ENCODE measurements at places on chromosomes 2 and 18.

- DNase-seq: no peak
Observed at GRCh38 chr18:63869851-63870250, 17.7 kb upstream of the SERPINB2 start.

- no peak for DNase-seq
Observed at GRCh38 chr18:49597157-49597931, 35.5 kb downstream of the LIPG start.

GRCh38 chr2:20618886-20619521 is 31.9 kb downstream of the HS1BP3 start:
- no peak for DNase-seq

- no peak for DNase-seq
Observed at GRCh38 chr2:120394764-120395163, 48.8 kb downstream of the INHBB start.

GRCh38 chr2:181787310-181788048 is 104.1 kb upstream of the ITPRID2 start:
- no peak for DNase-seq

- no peak for DNase-seq
Observed at GRCh38 chr2:54468673-54469072, 12.5 kb downstream of the SPTBN1 start.

- no peak for DNase-seq
Observed at GRCh38 chr2:174761837-174762236, 2.4 kb downstream of the CHRNA1 start.

- no peak for DNase-seq
Observed at GRCh38 chr18:8411492-8411891, 197.7 kb upstream of the RAB12 start.

- DNase-seq: no peak
Observed at GRCh38 chr2:126300348-126300747, 355.6 kb upstream of the GYPC start.

- no peak for DNase-seq
Observed at GRCh38 chr2:109415581-109416013, 198.2 kb downstream of the SEPTIN10 start.

DNA sequence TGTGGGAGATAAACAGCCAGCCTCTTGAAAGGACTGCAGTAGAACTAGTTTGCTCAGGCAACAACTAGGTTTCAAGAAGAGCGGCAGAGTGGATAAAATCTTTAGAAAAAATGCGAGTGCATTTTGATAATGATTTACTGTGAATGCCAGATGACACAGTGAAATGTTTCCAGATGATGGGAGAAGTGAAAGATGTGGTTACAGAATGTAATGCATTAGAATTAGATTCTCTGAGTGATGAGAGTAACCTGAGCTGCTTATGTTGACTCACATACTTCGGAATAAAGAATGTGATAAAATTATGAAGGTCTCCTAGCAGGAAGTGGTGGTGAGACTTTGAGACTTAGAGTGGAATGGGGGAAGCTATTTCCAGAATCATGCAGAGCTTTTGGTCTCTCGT is 184.3 kb downstream of the GULP1 start:
- DNase-seq: no peak

DNA sequence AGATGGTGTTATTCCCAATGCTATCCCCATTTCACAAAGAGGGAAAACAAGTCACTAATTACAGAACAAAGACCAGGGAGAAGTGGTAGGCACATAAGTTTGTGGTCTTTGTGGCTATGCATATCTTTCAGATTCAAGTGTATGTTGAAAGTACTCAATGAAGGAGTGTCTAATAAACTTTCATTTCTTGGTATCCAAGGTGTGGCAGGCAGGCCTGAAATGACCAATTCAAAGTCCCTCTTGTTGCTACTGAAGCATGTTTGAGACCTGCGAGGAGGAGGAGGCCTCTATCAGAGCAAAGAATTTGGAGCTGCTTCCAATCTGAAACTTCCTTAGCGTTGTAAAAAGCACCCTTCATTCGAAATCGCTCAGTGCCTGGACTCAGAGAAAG is 60.9 kb upstream of the KLF7 start:
- no peak for DNase-seq

DNA sequence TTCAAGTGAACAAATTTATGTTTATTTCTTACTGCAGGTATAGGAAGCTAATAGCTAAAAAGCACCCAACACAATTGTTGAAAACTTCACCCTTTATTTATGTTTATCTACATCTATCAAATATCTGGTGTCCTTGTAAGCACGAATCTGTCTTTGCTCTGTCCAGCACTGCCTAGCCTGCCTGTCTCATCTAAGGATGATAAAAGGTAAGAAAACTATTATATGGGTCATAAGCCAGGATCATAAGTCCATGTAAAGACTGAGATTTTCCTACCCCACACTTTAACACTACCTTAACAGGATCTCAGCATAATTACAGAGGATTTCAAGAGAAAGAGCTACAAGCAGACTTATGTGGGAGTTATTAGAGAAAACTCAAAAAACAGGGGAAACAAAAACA is 365.6 kb upstream of the TMEFF2 start:
- no peak for DNase-seq

DNA sequence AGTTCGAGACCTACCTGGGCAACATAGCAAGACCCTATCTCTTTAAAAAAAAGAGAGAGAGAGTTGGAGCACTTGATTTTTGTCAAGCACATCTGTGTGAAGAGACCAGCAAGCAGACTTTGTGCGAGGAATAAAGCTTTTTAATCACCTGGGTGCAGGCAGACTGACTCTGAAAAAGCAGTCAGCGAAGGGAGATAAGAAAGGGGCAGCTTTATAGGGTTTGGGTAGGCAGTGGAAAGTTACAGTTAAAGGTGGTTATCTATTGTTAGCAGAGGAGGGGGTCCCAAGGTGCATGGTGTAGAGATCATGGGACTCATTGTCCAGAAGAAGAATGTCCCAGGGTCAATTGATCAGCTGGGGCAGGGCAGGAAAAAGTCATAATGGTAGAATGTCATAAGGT is 34.4 kb downstream of the NCL start:
- no peak for DNase-seq

All from cortex of kidney (tissue), 1 donor.